NCI-H524 treated with DMSO at 0.1 percent for 48 hours (cell line): ENCODE measurements at places on chromosomes 7 and 10.

GRCh38 chr7:100156331-100157068 is 2.0 kb downstream of the TRAPPC14 start:
- DNase-seq, result no peak

DNA sequence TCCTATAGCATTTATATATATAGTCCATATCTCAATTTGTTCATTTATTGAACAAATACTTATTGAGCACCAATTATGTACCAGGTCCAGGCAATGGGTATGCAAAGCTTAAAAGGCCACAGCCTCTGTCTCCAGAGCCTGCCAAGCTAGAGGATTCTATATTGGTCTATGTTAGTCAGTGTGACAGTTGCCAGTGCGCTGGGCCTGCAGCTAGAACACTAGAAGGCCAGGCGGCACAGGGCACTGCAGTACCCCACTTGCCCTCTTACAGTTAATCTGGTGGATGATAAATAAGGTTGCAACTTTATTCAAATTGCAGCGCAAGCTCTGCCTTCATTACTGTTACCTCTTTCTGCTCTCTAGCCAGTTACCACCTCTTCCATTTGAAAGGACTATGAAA is 68.8 kb downstream of the PPP1R3C start:
- no peak for DNase-seq

DNA sequence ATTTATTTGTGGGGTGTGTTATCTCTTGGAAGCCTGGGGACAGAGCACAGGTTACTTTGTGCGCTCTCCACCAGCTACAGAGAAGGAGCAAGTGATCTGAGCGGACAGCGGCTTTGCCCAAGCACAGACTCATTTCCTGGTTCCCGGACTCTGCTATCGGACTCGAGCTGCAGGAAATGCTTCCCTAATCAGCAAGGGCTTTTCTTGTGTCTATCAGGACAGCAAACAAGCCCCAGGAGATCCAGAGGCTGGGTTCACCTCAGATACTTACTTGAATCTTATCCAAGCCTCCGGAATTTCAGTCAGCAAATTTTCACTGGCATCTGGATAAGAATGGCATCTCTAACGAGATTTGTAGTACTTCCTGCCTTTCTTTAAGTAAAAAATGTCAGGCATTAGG is 27.8 kb downstream of the MRC1 start:
- no peak for DNase-seq

GRCh38 chr7:17183630-17184328 is 114.7 kb upstream of the AHR start:
- DNase-seq, result no peak

DNA sequence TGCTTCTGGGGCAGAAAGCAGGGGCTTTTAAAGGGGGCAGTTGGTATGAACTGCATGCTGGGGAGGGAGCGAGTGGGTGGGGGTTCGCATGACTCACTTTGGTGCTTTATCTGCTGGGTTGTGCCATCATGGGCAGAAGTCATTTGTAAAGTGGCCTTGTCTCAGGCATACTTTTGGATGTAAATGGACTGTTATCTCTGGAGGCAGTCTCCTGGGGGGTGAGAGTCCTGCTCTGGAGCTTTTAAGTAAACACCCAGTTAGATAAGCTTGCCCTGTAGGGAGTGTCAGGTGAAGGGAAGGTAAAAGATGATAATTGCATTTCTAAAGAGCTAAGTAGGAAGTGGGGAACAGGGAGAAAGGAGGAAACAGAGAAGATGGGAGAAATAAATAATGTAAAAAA is 1.6 kb upstream of the GSTO1 start:
- DNase-seq, result no peak

DNA sequence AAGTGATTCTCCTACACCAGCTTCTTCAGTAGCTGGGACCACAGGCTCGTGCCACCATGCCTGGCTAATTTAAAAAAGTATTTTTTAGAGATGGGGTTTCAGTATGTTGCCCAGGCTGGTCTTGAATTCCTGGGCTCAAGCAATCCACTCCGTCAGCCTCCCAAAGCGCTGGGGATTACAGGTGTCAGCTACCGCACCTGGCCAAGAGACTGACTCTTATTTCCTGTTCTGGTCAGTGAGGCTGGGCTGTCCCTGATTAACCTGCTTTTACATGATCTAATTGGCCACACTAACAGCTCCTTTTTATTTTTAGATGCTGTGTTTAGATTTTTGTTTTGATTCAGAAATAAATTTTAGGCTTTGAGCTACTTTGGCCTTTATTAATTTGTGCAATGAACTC is 203.9 kb downstream of the NXPH1 start:
- no peak for DNase-seq

DNA sequence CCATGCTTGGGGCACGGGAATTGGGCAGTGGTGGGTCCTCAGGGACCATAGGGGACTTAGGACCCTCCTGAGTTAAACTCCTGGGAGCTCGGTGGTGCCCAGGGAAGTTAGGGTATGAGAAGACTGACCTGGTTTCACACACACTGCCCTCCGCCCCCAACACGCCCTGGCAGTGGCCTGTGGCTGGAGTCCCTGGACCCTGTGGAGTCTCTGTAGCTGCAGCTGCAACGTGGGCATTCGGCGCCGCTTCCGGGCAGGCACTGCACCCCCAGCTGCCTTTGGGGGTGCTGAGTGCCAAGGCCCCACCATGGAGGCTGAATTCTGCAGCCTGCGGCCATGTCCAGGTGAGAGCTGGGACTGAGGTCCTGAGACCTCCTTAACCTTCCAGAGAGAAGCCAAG is 29.9 kb upstream of the ZNF862 start:
- no peak for DNase-seq

- DNase-seq, result no peak
These were observed 695.5 kb downstream of the GRM8 start for GRCh38 chr7:126557271-126557670.

- DNase-seq, result no peak
These were observed 136.4 kb downstream of the WNT2 start for GRCh38 chr7:117186218-117187010.

DNA sequence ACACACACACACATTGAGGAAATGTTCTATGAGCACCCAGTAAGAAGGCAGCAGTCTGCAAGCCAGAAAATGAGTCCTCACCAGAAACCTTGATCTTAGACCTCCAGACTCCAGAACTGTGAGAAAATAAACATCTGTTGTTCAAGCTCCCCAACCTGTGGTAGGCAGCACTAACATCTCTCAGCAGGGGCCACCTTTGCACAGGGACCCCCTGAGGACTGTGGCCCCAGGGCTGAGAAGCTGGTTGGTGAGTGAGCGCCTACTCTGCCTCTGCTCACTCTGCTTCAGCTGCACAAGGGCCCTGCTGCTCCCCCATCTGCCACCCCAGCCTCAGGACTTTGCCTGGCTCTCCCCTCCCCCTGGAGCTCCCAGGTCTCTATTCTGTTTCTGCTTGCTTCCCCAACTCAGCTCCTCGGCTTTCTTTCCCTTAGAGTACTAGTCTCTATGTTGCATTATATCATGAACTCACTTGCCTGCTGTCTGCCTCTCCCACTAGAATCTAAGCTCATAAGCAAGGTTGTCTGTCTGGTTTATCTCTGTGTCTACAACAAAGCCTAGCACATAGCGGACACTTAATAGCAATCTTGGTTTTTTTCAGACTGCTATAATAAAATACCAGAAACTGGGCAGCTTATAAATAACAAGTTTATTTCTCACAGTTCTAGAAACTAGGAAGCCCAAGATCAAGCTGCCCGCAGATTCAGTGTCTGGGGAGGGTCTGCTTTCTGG is 40.4 kb upstream of the PRLHR start:
- DNase-seq, result no peak

DNA sequence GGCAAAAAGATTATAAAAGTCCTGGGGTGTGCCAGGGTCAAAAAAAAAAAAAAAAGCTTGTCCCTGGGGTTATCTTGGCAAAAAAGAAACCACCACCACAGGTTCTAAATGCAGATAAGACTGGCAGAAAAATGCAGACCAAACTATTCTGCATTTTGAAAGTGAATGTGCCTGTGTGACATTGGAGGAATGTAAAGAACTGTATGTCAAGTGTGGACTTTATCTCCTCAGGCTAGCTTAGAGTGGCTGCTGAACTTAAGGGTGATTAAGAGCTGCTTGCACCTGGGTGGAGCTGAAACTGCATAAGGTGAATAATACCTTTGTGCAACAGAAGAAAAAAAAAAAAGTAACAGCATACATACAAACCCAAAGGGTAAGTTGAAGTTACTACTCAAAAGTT is 1.3 kb upstream of the NAPEPLD start:
- DNase-seq, result no peak

DNA sequence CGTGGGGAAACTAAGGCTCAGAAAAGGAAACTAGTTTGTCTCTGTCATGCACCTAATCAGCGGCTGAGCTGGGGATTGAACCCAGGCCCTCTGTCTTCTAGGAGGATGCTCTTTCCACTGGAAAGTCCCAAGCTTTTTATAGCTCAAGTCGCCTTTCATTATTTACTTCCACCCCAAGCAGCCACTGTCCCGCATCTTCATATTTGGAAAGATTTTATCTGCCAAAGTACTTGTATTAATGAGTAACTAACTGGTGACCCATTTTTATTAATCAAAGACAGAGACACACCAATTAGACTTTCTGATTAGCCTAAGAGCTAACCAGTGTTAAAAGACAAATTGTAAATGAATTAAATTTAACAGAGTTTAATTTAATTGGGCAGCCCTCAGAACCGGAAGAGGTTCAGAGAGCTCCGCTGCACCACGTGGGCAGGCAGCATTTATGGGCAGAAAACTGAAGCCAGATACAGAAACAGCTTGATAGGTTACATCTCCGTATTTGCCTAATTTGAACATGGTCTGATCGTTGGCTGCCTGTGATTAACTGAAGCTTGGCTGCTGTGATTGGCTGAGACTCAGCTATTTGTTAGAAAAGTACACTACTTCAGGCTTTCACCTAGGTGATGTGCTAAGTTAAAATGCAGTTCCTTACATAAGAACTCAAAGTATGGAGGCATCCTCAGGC is 78.5 kb upstream of the PDCD4 start:
- DNase-seq, result no peak

DNA sequence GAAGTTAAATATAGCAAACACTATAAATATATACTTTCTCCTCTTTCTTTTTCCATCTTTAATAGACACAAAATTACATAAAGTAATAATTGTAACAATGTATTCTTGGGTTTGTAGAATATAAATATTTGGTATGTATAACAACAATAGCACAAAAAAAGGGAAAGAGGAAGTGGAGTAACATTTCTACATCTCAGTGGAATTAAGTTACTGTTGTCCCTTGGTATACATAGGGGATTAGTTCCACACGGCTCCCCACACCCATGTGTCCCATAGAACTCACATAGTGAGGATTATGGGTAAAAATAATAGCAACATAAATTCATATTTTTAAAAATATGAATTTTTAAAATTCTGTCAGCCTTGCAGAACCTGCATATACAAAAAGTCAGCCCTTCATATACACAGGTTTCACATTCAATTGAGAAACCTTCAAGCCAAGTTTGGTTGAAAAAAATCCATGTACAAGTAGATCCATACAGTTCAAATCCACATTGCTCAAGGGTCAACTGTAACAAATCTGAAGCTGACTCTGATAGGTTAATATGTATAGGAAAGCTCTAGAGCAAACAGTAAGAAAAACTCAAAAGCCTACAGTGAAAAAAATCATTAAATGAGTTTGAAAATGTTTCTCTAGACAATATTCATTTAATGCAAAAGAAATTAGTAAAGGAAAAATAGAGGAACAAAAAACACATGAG is 92.4 kb downstream of the HYCC1 start:
- no peak for DNase-seq

- DNase-seq, result no peak
These were observed 232.8 kb downstream of the GLRX3 start for GRCh38 chr10:130368761-130369560.

- no peak for DNase-seq
These were observed 197.4 kb downstream of the AHR start for GRCh38 chr7:17495655-17496394.

DNA sequence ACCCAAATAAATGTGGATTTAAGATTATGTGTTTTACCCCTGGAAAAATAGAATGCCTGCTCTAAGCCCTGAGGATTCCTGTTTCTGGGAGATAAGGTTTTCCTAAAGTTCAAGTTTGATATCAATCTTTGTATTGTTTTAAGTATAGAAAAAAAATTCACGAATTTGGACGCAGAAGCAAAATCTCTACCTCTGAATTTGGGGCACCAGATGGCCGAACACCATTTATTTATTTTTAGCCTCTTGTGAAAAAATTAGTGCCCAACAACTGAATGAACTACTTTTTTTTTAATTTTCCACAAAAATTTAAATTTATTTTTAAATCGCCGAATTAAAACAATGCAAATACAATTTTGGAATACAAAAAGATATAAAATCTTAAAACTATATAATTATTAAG is 128.1 kb upstream of the SP4 start:
- no peak for DNase-seq

DNA sequence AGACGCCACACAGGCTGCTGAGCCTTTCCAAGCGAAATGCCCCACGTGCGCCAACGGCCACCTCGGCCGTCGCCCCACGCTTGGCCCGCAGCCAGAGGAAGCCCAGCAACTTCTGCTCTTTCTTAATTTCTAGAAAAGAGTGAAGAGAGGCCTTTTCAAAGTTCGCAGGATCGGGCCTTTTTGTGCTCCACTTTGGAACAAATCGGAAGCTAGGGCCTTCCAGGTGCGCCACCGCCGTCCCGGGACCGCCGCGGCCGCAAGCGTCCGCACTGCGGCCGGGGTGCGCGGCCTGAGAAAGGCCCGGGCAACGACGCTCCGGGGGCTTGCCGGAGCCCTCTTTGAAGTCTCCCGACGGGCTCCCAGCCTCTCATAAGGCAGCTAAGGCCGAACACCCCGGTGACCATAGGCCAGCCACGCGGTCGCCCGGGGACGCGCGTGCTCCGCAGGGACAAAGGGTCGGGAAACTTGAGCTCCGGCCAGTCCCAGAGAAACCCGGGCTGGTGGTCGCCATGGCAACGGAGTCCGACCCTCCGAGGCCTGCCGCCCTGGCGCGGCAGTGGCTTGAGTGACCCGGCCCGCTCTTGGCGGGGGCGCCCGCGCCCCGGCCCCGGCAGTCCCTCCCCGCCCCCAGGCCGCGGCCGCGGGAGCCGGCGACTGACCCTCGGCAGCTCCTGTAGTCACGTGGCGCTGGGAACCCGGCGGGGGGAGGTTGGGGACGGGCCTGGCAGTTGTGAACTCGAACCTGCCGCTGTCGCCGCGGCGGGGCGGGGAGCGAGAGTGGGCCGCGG is at the start of gene REPIN1:
REPIN1 (plus strand) TSS at position 727 of the 788 bp plus-strand sequence. CDS start 890 bp downstream, outside the sequence.
- DNase-seq, result peak; percentile 56

DNA sequence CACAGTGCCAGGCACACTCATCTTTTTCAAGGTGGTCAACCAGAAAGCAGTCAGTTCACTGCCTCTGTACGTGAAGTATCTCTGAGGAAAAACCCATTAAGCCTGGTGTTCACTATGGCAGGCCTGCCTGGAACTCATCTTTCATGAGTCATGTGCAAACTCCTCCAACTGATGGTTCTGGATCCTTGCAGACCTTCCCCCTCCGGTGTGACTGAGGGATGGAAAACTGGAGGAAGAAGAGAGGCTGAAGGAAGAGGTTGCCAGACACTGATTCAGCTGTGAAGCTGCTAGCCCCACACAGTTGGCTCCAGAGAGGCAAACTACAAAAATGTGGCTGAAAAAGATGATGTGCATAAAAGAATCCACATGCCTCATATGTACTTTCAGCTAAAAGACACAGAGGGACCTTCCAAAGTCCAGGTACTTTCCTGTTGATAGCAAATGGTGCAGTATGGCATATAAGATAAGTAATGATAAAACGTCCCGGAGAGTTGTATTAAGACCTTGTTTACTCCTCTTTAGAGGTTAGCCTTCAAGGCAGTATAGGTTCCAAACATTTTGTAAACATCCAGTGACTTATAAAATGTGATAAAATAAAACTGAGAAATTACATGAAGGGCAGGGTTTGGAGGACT is 2.7 kb downstream of the CYP3A5 start:
- no peak for DNase-seq

GRCh38 chr7:26265065-26265464 is 26.6 kb upstream of the SNX10 start:
- no peak for DNase-seq
